ENCODE measurements at places on chromosomes 2 and 18.

- DNase-seq, result peak; percentile 30
Observed at GRCh38 chr2:101149241-101150192, 1.7 kb downstream of the TBC1D8 start.

- no peak for DNase-seq
Observed at GRCh38 chr18:41461114-41461513, 493.9 kb upstream of the PIK3C3 start.

DNA sequence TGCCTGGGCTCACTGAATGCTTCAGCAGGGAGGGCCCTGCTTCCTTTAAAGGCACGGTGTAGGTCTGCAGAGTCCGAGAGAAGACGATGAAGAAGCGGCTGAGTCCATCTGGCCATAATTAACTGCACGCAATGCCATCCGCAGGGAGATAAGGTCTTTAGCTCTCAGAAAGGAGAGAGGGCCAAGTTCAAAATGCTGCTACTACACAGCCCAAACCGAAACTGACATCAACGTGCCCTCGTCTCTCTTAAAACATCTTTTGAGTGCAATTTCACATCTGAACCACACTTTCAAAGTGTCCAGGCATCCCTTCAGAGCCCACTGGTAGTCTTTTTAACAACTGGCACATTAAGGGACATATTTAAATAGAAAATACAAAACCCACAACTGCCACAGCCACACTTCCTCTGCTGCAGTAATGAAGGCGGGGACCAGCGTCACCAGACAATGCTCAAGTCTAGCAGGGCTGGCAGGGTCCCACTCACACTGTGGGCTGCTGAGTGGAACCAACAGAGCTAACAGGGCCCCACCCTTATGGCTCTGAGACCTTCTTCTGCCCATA lies 35.8 kb downstream of the ST3GAL5 start:
- DNase-seq, result no peak

DNA sequence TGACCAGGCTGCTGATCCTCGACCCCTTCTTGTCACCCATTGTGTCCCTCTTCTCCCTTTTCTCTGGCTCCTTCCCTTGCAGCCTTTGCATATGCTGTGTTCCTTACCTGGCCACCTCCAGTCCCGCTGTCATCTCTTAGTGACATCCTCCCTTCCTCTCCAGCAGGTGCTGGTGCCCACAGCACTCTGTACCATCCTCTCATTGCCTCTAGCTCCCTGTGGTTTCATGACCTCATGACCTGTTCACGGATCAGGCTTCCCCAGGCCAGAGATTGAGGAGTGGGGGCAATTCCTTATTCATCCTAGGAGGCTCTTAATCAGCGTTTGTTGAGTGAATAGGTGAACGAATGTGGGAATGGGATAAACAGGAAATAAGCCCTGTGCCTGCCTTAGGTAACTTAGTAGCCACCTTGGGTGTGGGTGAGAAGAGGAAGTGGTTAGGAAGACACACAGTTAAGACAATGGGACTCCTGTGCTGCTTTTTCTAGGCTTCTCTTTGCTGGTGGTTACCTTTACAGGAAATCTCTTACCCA lies 35.5 kb downstream of the ITGA6 start:
- DNase-seq, result no peak

- DNase-seq, result no peak
Observed at GRCh38 chr2:21552981-21553380, 429.2 kb downstream of the TDRD15 start.

DNA sequence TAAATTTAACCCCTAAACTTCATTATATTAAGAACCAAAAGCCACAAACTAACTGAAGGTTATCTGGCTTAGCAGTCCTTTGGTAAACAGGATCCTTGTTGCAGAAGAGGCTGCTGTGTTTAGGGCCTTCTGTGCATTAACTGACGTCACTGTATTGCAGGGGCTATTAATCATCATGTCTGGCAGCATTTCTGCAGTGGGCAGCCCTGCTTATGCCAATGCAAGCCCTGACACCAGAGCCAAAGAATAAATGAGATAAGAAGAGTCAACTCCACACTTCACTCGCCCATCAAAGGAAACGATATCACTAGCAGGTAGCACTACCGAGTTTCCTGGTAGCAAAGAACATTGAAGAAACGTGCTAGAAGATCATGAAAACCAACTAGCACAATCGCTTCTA lies 110.6 kb downstream of the PLEKHM3 start:
- no peak for DNase-seq

DNA sequence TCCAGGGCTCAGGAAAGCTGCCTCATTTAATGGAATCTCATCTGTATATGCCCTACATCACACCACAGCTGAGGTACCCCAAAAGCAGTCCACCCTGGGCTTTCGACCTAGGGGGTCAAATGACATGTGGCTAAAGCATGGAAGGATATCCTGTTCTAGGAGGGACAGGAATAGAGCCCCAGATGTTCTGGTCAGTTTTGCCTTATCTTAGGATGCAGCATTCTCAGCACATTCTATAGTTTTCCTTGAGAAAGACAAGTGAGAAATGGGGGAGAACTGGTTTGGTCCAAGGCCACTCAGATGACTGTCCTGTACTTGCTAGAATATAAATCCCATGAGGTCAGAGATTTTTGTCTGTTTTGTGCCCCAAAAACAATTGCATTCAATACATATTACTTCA lies 688.0 kb upstream of the ZEB2 start:
- DNase-seq, result no peak

GRCh38 chr2:817336-818015 lies 133.2 kb upstream of the SNTG2 start:
- no peak for DNase-seq

- peak; percentile 93 for DNase-seq
Observed at GRCh38 chr2:37156857-37157714, at the start of gene EIF2AK2. EIF2AK2 (minus strand) TSS chr2:37156980; CDS start chr2:37147806, 9,174 bp downstream.

GRCh38 chr18:3610813-3611212 lies 160.8 kb downstream of the TGIF1 start:
- DNase-seq, result no peak

DNA sequence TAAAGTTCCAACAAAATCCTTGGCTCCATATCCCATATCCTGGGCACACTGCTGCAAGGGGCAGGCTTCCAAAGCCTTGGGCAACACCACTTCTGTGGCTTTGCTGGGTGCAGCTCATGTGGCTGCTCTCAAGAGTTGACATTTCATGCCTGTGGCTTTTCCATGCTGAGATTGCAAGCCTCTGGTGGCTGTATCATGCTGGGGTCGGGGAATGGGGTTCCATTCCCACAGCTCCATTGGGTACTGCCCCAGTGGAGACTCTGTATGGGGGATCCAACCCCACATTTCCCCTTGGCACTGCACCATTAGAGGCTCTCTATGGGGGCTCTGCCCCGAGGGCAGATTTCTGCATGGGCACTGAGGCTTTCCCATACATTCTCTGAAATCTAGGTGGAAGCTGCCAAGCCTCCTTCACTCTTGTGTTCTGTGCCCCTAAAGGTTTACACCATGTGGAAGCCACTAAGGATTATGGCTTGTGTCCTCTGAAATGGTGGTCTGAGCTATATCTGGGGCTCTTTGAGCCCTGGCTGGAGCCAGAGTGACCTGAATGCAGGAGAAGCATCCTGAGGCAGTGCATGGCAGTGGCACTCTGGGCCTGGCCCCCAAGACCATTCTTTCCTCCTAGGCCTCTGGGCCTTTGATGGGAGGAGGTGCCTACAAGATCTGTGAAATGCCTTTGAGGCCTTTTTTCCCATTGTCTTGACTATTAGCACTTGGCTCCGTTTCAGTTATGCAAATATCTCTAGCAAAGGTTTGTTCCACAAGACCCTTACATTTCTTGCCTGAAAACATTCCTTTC lies 107.9 kb downstream of the PTGR3 start:
- DNase-seq, result no peak

- no peak for DNase-seq
Observed at GRCh38 chr2:47602996-47603395, 179.9 kb upstream of the MSH6 start.

GRCh38 chr2:60926741-60927552 lies 45.6 kb downstream of the REL start:
- no peak for DNase-seq

DNA sequence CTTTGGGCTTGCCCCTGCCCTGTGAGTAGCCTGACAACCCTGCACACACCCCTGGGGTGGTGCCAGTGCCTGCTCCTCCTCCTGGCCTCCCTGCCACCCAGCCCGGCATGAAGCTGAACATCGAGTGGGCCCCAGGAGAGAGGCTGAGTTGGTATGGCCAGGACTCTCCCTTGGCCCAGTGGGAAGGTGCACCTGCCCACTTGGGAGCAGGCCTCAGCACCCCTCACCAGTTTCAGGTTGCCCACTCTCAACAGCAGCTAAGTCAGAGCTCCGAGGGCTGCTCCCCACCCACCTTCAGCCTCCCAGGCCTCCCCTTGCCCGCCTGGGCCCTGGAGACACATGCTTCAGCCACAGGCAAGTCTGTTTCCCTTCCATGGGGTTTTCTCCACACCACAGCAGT lies 203.1 kb downstream of the KLHL29 start:
- no peak for DNase-seq

DNA sequence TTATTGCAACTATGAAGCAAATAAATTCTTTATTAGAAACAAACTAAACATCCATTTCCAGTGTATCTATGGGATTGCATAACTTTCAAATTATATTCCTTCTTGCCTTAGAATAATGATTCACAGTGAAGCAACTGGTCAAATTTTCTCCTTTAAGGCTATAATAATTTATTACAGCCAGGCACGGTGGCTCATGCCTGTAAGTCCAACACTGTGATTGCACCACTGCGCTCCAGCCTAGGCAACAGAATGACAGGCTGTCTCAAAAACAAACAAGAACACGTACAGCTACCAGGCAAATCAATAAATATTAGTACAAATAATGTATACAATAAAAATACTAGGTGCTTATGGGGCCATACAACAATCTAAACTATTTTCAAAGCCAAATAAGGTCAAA lies 1416.2 kb downstream of the LRP1B start:
- no peak for DNase-seq

GRCh38 chr18:76491776-76492668 lies 3.0 kb downstream of the ZNF516 start:
- peak; percentile 66 for DNase-seq

DNA sequence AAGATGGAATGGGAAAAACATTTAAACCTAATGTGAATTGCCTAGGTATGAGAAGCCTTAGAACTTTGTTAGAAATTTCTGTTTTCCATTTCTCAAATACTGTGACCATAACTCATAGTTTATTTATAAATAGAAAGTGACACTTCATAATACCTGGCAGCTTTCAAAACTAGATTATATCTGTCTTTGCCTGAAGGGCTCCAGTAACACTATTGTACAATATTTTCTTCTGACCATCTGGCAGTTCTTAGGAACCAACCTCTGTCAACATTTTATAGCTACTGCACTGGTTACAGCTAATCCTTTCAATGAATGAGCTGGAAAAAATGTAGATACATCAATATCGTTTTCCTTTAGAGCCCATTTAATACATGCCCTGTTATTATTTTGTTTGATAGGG lies 237.4 kb downstream of the CAMKMT start:
- no peak for DNase-seq

GRCh38 chr2:184611361-184612085 lies 13.2 kb downstream of the ZNF804A start:
- no peak for DNase-seq

- no peak for DNase-seq
Observed at GRCh38 chr18:7452331-7452730, 114.8 kb upstream of the PTPRM start.

GRCh38 chr2:141364821-141365220 lies 766.0 kb downstream of the LRP1B start:
- DNase-seq, result no peak

DNA sequence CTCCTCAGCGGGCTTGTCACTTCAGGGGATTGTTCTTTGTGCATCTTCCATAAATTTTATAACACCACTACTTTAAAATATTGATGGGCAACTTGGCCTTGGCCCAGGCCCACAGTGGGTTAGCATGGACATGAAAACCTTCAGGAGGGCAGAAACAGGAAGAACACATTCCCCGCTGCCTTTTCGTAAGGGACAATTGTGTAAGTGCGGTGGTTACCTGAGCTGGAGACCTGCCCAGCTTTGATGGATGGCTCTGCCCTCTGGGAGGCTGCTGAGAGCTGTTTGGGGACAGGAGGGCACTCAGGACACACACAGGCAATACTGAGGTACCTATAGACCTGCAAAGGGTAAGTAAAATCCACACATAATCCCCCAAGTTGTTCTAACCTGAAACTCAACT lies 46.8 kb downstream of the FECH start:
- no peak for DNase-seq

DNA sequence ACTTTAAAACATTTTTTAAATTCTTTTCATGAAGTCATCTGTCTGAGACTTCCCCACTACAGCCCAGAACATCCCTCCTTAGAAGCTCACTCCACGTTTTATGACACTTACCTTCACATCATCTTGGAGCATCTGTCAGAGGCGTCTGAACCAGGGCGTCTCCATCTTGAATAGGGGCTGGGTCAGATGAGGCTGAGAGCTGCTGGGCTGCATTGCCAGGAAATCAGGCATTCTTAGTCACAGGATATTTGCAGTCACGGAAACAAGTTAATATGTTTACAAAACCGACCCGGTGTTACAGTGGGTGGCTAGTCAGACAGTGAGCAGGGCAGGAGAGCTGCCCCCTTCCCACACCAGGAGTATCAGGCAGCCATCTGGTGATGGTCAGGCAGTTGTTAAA lies 456.5 kb downstream of the FBXO15 start:
- DNase-seq, result no peak

GRCh38 chr2:89844221-89844943 lies 1152.9 kb downstream of the RPIA start:
- DNase-seq, result no peak

DNA sequence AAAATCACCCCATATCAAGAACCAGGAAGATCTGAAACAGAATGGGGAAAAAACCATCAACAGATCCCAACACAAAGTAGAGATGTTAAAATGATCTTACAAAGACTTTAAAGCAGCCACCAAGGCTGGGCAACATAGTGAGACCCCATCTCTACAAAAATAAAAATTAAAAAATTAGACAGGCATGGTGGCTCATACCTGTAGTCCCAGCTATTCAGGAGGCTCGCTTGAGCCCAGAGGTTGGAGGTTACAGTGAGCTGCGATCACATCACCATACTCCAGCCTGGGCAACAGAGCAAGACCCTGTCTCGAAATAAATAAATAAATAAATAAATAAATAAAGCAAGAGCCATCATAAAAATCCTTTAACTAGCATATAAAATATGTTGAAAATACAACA lies 20.5 kb downstream of the RPRD1A start:
- DNase-seq, result no peak

GRCh38 chr2:227828477-227828912 lies 14.9 kb downstream of the CCL20 start:
- DNase-seq, result no peak

GRCh38 chr2:23791030-23791429 lies 135.9 kb downstream of the ATAD2B start:
- no peak for DNase-seq

DNA sequence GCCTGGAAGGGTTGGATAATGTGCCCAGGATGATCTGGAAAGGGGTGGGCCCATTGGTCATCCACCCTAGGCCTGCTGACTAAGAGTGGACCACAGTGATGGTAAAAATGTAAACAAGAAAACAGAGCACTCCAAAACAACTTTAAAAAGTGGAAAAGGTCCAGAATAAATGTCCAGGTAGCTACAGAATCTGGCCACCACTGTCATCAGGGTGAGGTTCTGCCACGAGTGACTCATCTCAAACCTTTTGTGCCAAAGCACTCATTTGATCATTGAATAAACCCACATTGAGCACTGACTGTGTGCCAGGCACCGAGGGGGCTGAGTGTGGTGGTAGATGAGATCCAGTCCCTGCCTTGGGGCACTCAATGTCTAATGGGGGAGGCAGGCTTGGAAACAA lies 64.9 kb downstream of the EMX1 start:
- no peak for DNase-seq

- DNase-seq, result no peak
Observed at GRCh38 chr18:73791081-73791480, 356.6 kb downstream of the FBXO15 start.

GRCh38 chr2:232524771-232525170 lies 1.2 kb upstream of the CHRND start:
- no peak for DNase-seq

Measured in right hindlimb (tissue), 1 donor.